ENCODE measurements at places on chromosomes 11 and 22.

GRCh38 chr11:75465701-75466531 lies 32.9 kb upstream of the KLHL35 start:
- peak; percentile 73 for DNase-seq

DNA sequence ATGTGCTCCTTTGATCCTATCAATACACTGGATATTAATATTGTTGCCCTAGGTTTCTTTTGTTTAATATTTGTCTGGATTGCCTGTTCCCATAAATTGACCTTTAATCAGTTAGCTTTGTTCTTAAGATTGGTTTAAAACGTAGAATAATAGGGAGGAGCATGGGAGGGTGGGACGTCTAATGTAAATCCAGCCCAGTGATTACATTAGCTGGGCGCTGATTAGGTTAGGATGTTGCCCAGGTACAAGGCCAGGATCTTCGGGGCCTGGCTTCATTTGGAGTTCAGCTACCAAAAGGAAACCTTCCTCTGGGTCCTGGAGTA lies at the start of gene SRSF8:
SRSF8 (plus strand) TSS at position 204 of the 323 bp plus-strand sequence. CDS start 308 bp downstream, outside the sequence.
- no peak for DNase-seq

DNA sequence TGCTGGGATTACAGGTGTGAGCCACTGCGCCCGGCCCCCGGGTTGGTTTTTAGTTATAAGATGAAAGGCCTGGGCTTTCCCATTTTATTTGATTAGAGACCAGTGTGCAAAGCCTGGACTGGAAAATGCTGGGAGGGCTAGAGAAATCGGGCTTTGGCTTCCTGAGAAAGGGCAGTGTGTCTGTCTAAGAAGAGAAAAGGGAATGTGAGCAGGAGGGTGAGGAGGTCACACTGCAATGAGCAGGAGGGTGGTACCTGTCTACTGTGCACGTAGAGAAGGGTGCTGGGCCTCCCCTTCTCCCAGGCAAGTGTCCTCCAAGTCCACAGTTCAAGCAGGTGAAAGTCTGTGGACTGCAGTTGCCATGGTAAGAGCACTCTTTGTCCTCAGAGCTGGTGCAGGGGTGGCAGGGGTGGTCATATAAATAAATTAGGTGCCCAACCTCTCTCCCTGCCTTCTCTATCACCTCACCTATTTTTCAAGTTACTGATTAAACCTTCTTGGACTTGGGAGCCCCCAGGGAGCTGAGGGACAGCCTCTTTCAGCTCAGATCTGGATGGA lies 30.8 kb downstream of the SLC5A1 start:
- no peak for DNase-seq

- DNase-seq = no peak
Observed at GRCh38 chr22:18033204-18033998, 9.0 kb upstream of the MICAL3 start.
